ENCODE measurements at places on chromosomes 16 and 17. TPM values are rescaled to one million over a fixed set of nuclear protein-coding genes. Genes with fewer than 3 reads are reported as not detected.

GRCh38 chr17:50036455-50037261 lies 19.3 kb upstream of the ITGA3 start:
- H3K4me3 ChIP-seq: no peak overlapping the region
- no peaks in the 10 kb centered on the region for H3K36me3 ChIP-seq
- DNase-seq: no peak
- no peaks in the 10 kb centered on the region for H3K27me3 ChIP-seq
- H3K4me1 ChIP-seq: peaks cover 18% of the 10 kb centered on the region

DNA sequence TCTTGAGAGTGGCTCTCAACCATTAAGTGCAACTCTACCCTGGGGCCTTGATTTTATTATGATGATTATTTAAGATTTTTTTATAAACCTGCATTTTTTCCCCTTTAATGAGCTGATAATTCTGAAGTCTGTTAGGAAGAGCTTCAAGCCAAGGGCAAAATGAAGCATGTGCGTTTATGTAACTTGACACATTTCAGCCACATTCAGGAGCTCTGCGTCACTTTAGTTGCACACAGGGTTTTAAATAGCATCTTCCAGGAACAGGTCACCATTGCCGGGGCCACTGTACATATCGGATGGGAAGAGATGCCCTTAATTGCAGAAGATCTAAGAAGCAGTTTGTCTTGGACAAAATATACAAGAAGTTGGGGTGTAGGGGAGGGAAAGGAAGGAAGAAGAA lies 89.6 kb downstream of the BMERB1 start:
- no peak overlapping the region for H3K27ac ChIP-seq
- peaks cover 27% of the 10 kb centered on the region for H3K4me1 ChIP-seq
- no peak overlapping the region for H3K4me3 ChIP-seq
- no peaks in the 10 kb centered on the region for H3K27me3 ChIP-seq
- DNase-seq: no peak

- no peak overlapping the region for H3K4me3 ChIP-seq
- H3K27ac ChIP-seq: no peak overlapping the region
- no peak for DNase-seq
- H3K4me1 ChIP-seq: peaks cover 20% of the 10 kb centered on the region
Measured at GRCh38 chr16:12732600-12732999, 71.1 kb downstream of the CPPED1 start.

The SEPTIN1 gene
- total RNA-seq: 1.3 TPM

The RNF157 gene
- 1.4 TPM for total RNA-seq
